Keratinocyte (primary cell): ENCODE measurements at places on chromosomes 3 and 15.

- no peak overlapping the region for H3K27ac ChIP-seq
- H3K4me3 ChIP-seq, result no peak overlapping the region
- H3K27me3 ChIP-seq, result no peaks in the 10 kb centered on the region
- no peak for DNase-seq
These were observed 10.4 kb downstream of the PTPRG start for GRCh38 chr3:61571516-61572336.

- no peak for DNase-seq
- no peak overlapping the region for H3K27ac ChIP-seq
- no peaks in the 10 kb centered on the region for H3K36me3 ChIP-seq
- no peak overlapping the region for H3K4me3 ChIP-seq
These were observed 98.6 kb upstream of the ABHD17C start for GRCh38 chr15:80596521-80596976.

GRCh38 chr3:157145606-157146322 lies 14.2 kb downstream of the CCNL1 start:
- H3K36me3 ChIP-seq, result peaks cover 12% of the 10 kb centered on the region
- H3K27ac ChIP-seq, result no peak overlapping the region
- H3K27me3 ChIP-seq, result no peaks in the 10 kb centered on the region
- no peak for DNase-seq
- peaks cover 5% of the 10 kb centered on the region for H3K4me1 ChIP-seq

DNA sequence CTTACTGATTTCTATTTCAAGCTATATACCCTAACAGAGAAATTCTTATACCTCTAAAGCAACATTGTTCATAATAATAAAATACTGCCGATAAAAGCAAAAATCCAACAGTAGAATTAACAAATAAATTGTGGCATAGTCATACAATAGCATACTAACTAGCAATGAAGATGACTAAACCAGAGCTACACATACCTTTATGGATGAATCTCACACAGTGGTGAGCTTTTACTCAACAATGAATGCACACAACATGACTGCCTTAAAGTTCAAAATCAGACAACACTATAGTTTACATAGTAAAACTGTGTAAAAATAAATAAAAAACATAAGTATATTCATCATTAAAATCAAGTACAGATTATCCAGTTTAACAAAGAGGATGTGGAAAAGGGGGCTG lies 99.1 kb downstream of the NR1I2 start:
- H3K36me3 ChIP-seq, result peaks cover 6% of the 10 kb centered on the region
- no peak overlapping the region for H3K27ac ChIP-seq
- H3K27me3 ChIP-seq, result no peaks in the 10 kb centered on the region
- H3K4me3 ChIP-seq, result no peak overlapping the region
- DNase-seq, result no peak

DNA sequence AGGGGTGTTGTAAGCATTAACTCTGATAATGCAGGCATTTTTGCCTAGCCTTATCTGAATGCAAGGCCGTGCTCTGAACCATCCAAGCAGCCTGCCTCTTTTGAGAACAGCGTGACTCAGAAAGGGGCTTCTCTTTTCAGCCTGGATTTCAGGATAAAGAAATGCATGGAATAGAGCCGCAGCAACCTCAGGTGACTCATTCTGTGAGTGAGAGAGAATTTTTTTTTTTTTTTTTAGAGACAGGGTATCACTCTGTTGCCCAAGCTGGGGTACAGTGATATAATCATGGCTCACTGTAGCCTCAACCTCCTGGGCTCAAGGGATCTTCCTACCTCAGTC lies 20.6 kb upstream of the PDE8A start:
- H3K36me3 ChIP-seq, result no peaks in the 10 kb centered on the region
- H3K27me3 ChIP-seq, result peaks cover 6% of the 10 kb centered on the region
- no peak overlapping the region for H3K27ac ChIP-seq

GRCh38 chr15:71256934-71257664 lies 141.8 kb downstream of the THSD4 start:
- DNase-seq, result no peak
- H3K27me3 ChIP-seq, result no peaks in the 10 kb centered on the region

GRCh38 chr15:52104532-52105004 lies 8.0 kb downstream of the BCL2L10 start:
- no peaks in the 10 kb centered on the region for H3K27me3 ChIP-seq
- peaks cover 29% of the 10 kb centered on the region for H3K4me1 ChIP-seq
- H3K4me3 ChIP-seq, result no peak overlapping the region
- H3K27ac ChIP-seq, result no peak overlapping the region
- DNase-seq, result no peak
- no peaks in the 10 kb centered on the region for H3K36me3 ChIP-seq

DNA sequence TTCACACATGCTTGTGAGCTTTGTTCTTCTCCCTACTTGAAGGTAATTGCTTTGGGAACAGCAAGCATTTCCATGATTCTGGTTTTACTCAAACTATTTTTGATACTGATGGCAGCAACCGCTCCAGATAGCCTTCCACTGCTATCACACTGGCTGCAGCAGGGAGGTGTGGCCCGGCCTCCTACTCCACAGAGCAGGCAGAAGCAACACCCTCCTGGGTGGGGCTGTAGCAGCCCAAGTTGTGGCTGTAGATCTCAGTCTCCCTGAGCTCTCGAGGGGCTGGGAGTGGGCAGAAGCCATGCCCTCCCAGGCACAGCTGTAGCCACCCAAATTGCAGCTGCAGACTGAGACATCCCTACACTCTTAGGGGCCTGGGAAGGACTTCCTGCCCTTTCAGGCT lies 878.8 kb upstream of the GBE1 start:
- no peaks in the 10 kb centered on the region for H3K27me3 ChIP-seq
- no peak overlapping the region for H3K4me3 ChIP-seq
- DNase-seq, result no peak
- peaks cover 5% of the 10 kb centered on the region for H3K4me1 ChIP-seq
- H3K27ac ChIP-seq, result no peak overlapping the region

- peaks cover 15% of the 10 kb centered on the region for H3K4me1 ChIP-seq
- no peak overlapping the region for H3K4me3 ChIP-seq
- H3K36me3 ChIP-seq, result peaks cover 41% of the 10 kb centered on the region
- H3K27ac ChIP-seq, result no peak overlapping the region
- no peaks in the 10 kb centered on the region for H3K27me3 ChIP-seq
- DNase-seq, result no peak
These were observed 7.4 kb downstream of the ZXDC start for GRCh38 chr3:126468028-126468891.

GRCh38 chr3:138440121-138440521 lies 5.7 kb downstream of the ESYT3 start:
- peaks cover 4% of the 10 kb centered on the region for H3K4me1 ChIP-seq
- H3K36me3 ChIP-seq, result no peaks in the 10 kb centered on the region

DNA sequence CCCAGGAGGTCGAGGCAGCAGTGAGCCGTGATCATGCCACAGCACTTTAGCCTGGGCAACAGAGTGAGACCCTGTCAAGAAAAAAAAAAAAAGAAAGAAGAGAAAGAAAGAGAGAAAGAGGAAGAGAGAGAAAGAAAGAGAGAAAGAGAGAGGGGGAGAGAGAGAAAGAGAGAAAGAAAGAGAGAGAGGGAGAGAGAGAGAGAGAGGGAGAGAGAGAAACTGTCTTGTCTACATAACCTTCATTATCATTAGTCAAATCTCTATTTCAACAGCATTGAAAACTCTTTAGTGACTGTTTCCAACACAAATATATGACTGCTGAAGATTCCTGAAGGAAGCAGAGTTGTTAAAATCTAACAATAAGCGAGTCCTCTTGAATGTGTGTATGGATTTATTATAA lies 304.3 kb downstream of the MAGI1 start:
- no peaks in the 10 kb centered on the region for H3K36me3 ChIP-seq
- H3K27me3 ChIP-seq, result no peaks in the 10 kb centered on the region
- DNase-seq, result no peak
- H3K4me3 ChIP-seq, result no peak overlapping the region

- no peak for DNase-seq
- H3K27me3 ChIP-seq, result no peaks in the 10 kb centered on the region
- H3K4me1 ChIP-seq, result peaks cover 57% of the 10 kb centered on the region
- peak overlapping the region; percentile 88 for H3K27ac ChIP-seq
- H3K36me3 ChIP-seq, result peaks cover 18% of the 10 kb centered on the region
- peak overlapping the region; percentile 74 for H3K4me3 ChIP-seq
These were observed 2.6 kb downstream of the BHLHE40 start for GRCh38 chr3:4981665-4982494.

DNA sequence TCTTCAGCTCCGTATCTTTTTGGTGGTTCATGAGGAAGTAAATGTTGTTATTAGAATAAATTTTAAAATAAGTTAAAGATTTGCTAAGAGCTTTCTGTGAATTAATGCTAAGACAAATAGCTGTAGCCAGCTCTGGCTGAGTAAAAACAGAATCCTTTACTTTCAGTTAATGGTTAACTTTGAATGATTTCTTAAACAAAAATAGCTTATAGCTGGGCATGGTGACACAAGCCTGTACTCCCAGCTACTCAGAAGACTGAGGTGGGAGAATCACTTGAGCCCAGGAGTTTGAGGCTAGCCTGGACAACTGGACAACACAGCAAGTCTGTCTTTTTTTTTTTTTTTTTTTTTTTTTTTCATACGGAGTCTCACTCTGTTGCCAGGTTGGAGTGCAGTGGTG lies 25.0 kb downstream of the TCAIM start:
- no peaks in the 10 kb centered on the region for H3K36me3 ChIP-seq
- H3K4me1 ChIP-seq, result no peaks in the 10 kb centered on the region
- no peak overlapping the region for H3K27ac ChIP-seq

DNA sequence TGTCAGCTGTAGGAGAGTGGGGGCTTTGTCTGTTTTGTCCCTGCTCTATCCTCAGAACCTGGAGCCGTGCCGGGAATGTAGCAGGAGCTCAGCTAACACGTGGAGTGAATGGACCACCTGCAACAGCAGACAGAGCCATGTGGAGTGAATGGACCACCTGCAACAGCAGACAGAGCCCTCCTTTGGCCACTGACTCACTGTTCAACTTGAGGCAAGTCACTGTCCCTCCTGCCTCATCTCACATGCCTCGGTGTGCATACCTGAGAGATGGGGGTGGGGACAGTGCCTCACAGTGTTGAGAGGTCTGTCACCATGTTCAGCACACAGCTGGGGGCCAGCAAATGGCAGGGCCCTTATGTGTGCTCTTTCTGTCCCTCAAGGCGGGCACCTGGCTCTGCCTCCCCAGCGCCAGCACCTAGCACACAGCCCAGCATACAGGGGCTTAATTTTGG lies 27.9 kb downstream of the FEM1B start:
- no peak overlapping the region for H3K4me3 ChIP-seq
- no peaks in the 10 kb centered on the region for H3K36me3 ChIP-seq
- no peak for DNase-seq
- H3K27ac ChIP-seq, result peak overlapping the region; percentile 69
- H3K27me3 ChIP-seq, result peaks cover 6% of the 10 kb centered on the region
- peaks cover 25% of the 10 kb centered on the region for H3K4me1 ChIP-seq

DNA sequence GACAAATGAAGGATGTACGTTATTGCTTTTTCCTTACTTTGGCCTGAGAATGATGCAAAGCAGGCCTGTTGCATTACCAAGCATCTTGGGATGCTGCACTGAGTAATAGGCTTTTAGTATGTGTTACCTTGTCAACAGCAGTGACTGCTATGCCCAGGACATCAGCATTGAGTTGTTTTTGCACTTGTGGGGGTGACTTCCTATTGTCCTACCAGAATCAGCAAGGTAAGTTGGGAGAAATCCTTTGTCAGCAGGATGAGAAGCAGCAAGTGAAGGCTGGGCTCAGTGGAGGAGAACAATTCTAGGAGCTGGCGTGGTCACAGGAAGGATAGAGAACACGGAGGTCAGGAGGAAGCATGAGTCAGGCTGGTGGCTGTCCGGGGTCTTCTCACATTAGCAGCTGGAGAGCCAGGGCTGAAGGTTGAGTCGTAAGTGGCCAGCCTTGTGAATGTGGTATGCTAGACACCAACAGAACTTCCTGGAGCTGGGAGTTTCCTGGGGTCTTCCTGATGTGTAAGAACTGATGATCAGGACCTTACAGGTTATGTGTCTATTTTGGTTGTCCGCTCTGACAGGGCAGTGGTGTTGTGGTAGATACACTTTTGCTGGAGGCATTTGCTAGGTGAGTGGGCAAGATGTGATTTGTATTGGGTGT lies 142.7 kb downstream of the FNDC3B start:
- peaks cover 21% of the 10 kb centered on the region for H3K4me1 ChIP-seq
- H3K27ac ChIP-seq, result peak overlapping the region; percentile 49
- H3K36me3 ChIP-seq, result peaks cover 4% of the 10 kb centered on the region
- H3K27me3 ChIP-seq, result no peaks in the 10 kb centered on the region
- DNase-seq, result no peak

- no peaks in the 10 kb centered on the region for H3K4me1 ChIP-seq
- DNase-seq, result no peak
- H3K36me3 ChIP-seq, result no peaks in the 10 kb centered on the region
- no peak overlapping the region for H3K4me3 ChIP-seq
- H3K27me3 ChIP-seq, result peaks cover 15% of the 10 kb centered on the region
These were observed 7.0 kb downstream of the GPR160 start for GRCh38 chr3:170044795-170045244.

GRCh38 chr15:81784751-81785150 lies 261.1 kb downstream of the MEX3B start:
- no peak overlapping the region for H3K4me3 ChIP-seq
- no peak for DNase-seq
- no peak overlapping the region for H3K27ac ChIP-seq

DNA sequence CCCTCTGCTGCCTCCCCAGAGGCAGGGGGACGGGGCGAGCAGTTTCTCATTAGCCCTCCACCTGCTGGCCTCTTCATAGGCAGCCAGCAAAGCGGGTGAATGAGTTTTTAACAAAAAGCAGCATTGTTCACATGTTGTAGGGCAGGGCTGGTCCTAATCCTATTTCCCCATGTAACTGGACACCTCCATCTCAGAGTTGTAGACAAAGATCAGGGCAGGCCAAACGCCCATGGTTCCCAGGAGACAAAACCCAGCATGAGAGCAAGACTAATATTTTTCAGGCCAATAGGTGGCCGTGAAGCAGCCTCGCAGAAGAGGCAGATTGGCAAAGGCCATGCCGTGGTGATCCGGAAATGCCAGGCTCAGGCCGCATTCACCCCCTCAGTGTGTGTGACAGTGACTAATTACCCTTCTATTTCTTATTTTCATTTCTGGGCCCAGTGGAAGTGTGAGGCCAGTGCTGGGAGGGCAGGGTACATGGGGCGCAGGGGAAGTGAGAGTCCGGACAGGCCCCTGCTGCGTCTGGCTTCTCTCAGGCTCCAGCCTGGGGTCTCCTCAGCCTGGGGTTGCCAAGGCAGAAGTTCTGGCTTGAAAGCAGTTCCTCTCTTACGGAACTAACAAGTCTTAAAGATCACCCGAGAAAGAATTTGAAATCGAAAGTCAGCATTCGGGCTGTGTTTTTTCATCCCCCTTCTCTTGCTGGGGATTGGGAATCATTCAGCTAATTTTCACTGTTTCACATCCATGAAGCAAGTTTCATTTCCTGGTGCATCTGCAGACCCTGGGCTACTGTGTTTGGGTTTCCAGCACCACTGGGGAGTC lies 64.8 kb downstream of the BOC start:
- no peak overlapping the region for H3K4me3 ChIP-seq
- no peaks in the 10 kb centered on the region for H3K27me3 ChIP-seq
- peaks cover 4% of the 10 kb centered on the region for H3K4me1 ChIP-seq

DNA sequence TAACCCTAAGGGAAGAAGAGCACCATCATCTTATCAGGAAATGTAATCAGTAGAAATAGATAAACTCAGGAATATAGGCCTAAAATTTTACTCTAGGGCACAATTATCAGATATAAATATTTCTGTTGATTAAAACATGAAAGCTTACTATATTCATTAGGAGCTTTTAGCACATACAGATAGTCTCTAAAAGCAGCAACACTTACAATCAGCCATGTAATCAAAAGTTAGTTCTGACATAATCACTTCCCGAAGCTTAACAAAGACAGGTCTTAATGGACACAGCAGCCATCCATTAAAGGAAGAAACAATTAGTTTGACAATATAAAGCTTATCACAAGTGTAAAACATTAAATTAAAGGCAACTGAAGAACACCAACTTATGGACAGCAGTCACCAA lies 30.6 kb downstream of the DCLK3 start:
- no peak overlapping the region for H3K4me3 ChIP-seq
- no peaks in the 10 kb centered on the region for H3K27me3 ChIP-seq
- no peak for DNase-seq
- no peaks in the 10 kb centered on the region for H3K36me3 ChIP-seq
